ENCODE measurements at places on chromosomes 16 and 17.

DNA sequence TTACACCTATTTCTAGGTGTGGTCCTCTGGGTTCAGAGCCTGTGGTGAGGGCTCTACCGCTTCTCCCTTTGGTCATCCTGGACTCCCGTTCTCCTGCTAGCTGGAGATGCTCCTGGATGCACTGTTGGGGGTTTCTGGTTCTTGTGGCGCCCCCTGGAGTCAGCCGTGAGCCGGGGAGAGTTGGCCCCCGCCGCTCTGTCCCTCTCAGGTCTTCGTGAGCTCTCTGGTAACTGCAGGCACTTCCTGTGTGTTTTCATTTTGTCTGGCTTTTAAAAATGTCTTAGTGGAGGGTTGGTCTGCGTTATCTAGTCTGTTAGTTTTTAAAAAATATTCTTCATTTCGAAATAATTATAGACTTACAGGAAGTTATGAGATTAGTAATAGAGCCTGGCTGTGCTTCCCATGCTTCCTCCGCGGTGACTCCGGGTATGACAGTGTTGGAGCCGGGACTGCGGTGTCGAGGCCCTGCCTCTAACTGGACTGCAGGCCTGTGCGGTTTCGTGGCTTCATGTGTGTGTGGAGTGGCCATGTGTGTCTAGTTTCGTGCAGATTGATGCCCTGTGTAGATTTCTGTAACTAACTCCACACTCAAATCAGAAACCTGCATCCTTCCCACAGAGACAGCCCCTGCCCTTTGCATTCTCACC lies 78.0 kb upstream of the ZNF750 start:
- no peak for DNase-seq

DNA sequence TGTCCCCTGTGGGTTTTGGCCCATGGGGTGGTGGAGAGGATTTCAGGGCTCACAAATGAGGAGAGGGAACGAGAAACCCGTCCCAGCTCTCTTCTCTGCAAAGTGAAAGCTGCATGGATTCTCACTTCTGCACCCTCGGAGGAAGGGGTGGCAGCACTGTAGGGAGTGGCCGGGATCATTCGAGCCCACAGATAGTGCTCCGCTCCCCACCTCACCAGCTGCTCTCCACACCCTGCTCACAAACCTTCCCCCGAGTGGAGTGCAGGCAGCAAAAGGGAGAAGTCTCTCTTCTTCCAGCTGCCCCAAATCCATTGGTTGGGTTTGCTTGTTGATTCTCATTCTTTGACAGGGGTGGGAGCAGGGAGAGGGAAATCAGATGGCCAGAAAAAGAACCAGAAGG lies 20.1 kb downstream of the STAT5A start:
- no peak for DNase-seq

GRCh38 chr16:67016143-67016542 lies 12.8 kb upstream of the CBFB start:
- no peak for DNase-seq

- no peak for DNase-seq
Measured at GRCh38 chr16:10077861-10078260, 104.4 kb downstream of the GRIN2A start.

DNA sequence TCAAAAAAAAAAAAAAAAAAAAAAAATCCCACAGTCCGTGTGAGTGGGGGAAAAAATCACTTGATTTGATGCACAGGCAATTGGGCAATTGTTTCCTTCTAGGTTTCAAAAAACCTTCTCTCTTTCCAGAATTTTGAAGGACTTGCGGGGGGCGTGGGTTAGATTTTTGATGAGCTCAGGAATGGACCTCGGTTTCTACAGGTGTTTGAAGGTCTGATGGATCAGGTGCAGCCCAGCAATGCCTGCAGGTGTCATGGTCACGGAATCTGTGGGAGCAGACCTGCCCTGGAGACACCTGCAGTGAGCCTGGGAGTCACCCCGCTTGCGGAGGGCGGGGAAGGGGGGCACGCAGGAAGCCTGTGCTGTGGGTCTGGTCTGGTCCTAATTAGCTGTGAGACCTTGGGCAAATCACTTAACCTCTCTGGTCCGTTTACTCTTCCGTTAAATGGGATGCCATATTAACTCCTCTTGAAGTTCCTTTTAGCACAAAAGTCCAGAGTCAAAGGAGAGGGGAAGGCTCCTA lies 174.2 kb downstream of the IRF8 start:
- no peak for DNase-seq
